Chondrocyte (in vitro differentiated cells): ENCODE measurements at places on chromosomes 4 and X. TPM values are rescaled to one million over a fixed set of nuclear protein-coding genes. Genes with fewer than 3 reads are reported as not detected.

- H3K4me1 ChIP-seq = peaks cover 16% of the 10 kb centered on the region
- H3K27ac ChIP-seq = no peak overlapping the region
- no peaks in the 10 kb centered on the region for H3K27me3 ChIP-seq
- peaks cover 5% of the 10 kb centered on the region for H3K36me3 ChIP-seq
- H3K4me3 ChIP-seq = no peak overlapping the region
These were observed 112.9 kb downstream of the FRYL start for GRCh38 chr4:48667148-48667547.

DNA sequence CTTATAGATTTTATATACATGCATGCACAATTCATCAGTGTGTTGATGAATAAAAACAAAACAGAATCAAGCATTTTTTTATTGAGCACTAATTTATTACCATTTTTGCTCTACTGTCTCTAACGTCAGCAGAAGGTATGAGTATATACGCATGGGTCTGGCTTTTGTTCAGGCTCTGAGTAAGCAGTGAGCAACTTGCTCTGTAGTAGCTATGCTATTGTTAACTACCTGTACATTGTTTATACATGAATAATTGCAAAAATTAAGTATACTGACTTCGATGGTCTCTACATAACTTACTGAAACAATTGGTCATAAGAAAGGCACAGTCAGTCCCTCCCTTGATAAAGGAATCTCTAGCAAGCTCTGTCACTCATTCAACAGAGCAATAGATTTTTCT lies 122.9 kb downstream of the RS1 start:
- no peaks in the 10 kb centered on the region for H3K4me1 ChIP-seq
- no peaks in the 10 kb centered on the region for H3K27me3 ChIP-seq
- no peak overlapping the region for H3K27ac ChIP-seq

GRCh38 chr4:185623444-185624258 lies 88.3 kb upstream of the PDLIM3 start:
- no peak for DNase-seq
- H3K27me3 ChIP-seq = no peaks in the 10 kb centered on the region
- H3K36me3 ChIP-seq = peaks cover 29% of the 10 kb centered on the region
- no peak overlapping the region for H3K4me3 ChIP-seq
- no peaks in the 10 kb centered on the region for H3K4me1 ChIP-seq

- H3K36me3 ChIP-seq = peaks cover 4% of the 10 kb centered on the region
- no peak for DNase-seq
- no peaks in the 10 kb centered on the region for H3K27me3 ChIP-seq
- H3K4me3 ChIP-seq = no peak overlapping the region
- peak overlapping the region; percentile 73 for H3K27ac ChIP-seq
These were observed 108.8 kb downstream of the ZNF827 start for GRCh38 chr4:145829629-145830395.

DNA sequence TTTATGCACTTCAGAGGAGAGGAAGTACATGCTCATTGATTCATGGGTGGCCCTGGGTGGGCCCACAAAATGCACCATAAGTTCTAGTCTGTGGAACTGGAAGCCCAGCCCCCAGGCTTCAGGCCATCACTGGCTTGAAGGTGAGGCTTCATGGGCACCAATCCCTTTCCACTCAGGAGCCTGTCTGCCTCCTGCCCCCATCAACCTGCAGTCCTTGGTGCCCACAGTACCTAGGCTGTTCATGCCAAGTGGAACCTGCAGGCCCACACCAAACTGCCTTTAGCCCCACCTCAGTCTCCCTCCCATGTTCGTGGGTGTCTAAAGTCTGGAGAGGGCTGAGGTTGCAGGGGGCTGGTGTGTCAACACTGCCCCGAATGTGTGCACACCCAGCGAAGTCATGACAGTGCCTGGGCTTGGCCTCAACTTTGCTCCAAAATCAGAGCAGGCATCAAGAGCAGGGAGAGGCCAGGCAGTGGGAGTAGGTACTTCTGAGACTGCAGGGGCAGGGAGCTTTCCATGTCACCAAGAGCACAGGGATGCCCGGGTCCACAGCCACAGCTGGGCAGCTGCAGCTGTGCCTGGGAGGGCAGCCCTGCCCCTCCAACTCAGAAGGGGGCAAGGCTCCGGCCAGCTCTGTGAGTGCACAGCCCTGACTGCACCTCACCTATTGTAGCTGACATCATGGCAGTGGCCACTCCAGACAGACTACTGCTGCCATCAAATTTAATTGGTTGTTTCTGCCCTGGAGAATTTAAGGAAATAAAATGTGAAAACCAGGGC lies 1250.4 kb upstream of the IGFBP7 start:
- no peaks in the 10 kb centered on the region for H3K27me3 ChIP-seq
- H3K27ac ChIP-seq = no peak overlapping the region
- no peaks in the 10 kb centered on the region for H3K36me3 ChIP-seq
- no peak overlapping the region for H3K4me3 ChIP-seq

- H3K36me3 ChIP-seq = no peaks in the 10 kb centered on the region
- no peak for DNase-seq
- H3K27me3 ChIP-seq = peaks cover 14% of the 10 kb centered on the region
These were observed 40.2 kb upstream of the NHSL2 start for GRCh38 chrX:71870208-71871098.

DNA sequence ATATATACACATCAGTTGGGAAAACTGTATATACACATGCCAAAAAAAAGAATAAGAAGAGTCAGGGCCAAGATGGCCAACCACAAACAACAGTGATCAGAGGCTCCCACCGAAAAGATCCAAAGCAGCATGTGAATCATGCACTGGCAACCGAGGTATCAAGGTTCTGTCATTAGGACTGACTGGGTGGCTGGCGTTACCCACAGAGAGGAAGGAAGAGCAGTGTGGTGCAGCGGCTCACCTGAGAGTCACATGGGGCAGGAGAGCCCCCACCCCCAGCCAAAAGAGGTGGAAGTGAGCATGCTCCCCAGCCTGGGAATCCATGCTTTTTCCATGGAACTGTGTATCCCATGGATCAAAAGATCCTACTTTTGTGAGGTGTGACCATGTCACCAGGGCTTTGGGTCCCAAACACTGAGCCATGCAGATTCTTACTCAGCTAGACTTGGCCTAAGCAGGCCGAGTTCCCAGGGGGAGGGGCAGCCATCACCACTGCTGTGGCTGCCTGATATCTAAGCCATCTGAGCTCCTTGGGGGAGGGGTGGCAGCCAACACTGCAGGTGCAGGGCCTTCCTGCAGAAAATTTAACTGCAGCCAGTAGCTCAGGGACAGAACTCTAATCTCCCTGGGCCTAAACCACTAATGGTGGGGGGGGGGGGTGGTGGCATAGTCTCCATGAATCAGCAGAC lies 52.8 kb downstream of the P2RY10 start:
- H3K4me1 ChIP-seq = no peaks in the 10 kb centered on the region
- H3K36me3 ChIP-seq = no peaks in the 10 kb centered on the region
- peaks cover 2% of the 10 kb centered on the region for H3K27me3 ChIP-seq
- DNase-seq = peak; percentile 44

GRCh38 chrX:136909119-136909705 lies 28.7 kb upstream of the RBMX start:
- peak overlapping the region; percentile 90 for H3K4me3 ChIP-seq
- peaks cover 10% of the 10 kb centered on the region for H3K4me1 ChIP-seq
- no peaks in the 10 kb centered on the region for H3K27me3 ChIP-seq

The PFKFB1 gene
- 0.25 to 0.31 TPM in 2 of 3 replicates, not detected in the other for total RNA-seq

The MAGEC2 gene
- not detected in 3 replicates for total RNA-seq
